ENCODE measurements at places on chromosomes 2 and 18. TPM values are rescaled to one million over a fixed set of nuclear protein-coding genes. Genes with fewer than 3 reads are reported as not detected.

GAREM1 gene
- 8.7 TPM for total RNA-seq

SCLY gene
- 44.0 TPM for total RNA-seq

DNA sequence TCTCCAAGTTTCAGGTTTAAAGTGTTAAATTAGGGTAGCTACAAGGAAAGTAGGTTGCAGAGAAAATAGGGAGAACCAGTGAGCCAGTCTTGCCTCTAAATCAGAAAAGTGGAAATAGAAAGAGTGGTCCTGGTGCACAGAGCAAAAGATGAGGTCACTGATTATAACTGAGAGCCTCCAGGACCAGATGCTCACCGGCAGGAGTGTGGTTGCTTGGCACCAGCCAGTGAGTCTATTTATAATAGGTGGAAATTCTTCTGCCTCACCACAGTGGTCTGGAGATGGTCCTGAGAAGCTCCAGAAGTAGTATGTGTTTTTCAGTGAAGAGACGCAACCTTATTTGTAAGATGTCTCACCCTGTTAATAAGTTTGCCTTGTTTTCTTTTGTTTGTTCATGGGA, 373.9 kb upstream of the KCNJ3 start:
- no peak for DNase-seq
- no peak overlapping the region for H3K27ac ChIP-seq
- H3K4me3 ChIP-seq = no peak overlapping the region
- no peaks in the 10 kb centered on the region for H3K4me1 ChIP-seq

FAM237A gene
- not detected for total RNA-seq

DNA sequence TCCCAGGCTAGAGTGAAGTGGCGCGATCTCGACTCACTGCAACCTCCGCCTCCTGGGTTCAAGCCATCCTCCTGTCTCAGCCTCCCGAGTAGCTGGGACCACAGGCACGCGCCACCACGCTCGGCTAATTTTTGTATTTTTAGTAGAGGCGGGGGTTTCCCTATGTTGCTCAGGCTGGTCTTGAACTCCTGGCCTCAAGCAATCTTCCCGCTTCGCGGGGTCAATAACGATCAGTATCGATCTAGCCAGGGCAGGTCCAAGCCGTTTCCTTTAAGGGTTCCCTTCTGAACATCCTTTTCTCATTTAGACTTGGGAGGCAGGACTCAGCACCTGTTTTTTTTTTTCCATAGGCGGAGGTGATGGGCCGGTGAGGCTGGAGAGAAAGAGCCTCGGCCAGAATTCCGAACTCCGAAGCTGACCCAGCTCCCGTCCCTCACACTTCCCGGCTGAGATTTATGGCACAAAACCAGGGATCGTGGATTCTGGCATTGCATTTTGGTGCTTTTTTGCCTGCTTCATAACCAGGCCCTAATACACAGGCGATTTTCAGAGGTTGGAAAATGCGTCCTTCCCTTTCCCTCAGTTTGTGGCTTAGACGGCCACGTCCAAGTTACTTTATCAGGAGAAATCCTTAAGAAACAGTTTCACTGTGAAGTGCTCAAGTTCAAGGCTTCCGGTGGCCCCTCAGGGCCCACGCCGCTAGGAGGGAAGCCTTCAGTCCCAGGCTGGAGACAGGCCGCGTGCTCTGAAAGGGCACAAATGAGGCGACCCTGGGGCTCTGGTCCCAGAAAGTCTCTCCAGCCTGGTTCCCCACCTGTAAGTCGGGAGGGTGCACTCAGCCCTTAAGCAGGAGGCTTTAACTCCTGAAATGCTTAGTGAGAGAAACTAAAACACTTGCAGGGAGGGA, 998 bp upstream of the SLC66A3 start:
- H3K36me3 ChIP-seq = no peaks in the 10 kb centered on the region
- peaks cover 2% of the 10 kb centered on the region for H3K4me1 ChIP-seq
- DNase-seq = no peak
- H3K27me3 ChIP-seq = no peaks in the 10 kb centered on the region
- peak overlapping the region; percentile 79 for H3K4me3 ChIP-seq
- peak overlapping the region; percentile 48 for H3K27ac ChIP-seq

GRCh38 chr2:176135035-176135440, 5.5 kb downstream of the HOXD8 start:
- peaks cover 65% of the 10 kb centered on the region for H3K27me3 ChIP-seq
- peaks cover 2% of the 10 kb centered on the region for H3K4me1 ChIP-seq
- no peak overlapping the region for H3K27ac ChIP-seq
- no peak for DNase-seq

EHD3 gene
- 11.5 TPM for total RNA-seq

DNA sequence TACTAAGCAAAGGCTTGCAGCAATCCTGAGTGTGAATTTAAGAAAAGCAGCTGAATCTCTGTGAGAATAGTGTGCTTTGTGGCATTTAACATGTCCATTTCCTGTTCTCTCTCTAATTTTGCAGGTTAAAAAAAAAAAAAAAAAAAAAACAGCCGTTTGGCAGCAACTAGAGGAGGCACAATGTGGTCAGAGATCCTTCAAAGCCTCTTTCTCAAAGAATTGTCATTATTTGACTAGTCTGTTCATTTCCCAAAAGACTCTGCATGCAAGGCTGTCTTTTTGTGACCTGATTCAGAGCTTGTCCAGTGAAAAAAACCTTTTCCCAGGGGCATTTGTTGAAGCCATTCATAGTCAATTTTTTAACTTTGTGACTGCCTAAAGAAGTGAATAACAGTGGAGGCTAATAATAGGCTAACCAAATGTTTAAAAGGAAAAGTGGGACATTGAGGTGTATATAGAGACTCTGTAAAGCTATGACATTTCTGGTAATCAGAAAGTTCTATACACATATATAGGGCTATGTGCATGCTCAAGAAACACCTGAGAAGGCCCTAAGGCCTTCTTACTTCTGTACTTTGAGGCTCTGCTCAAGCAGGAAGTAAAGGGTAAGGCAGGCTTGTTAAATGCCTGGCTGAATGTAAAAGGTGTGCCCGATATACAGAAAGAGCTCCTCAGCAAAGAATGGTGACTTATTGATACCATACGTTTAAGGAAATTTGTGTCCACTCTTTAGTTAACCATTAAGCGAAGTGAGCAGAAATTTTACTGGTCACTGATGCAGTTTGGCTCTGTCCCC, 289.6 kb upstream of the RAB6C start:
- H3K4me3 ChIP-seq = no peak overlapping the region
- H3K27me3 ChIP-seq = no peaks in the 10 kb centered on the region
- peaks cover 24% of the 10 kb centered on the region for H3K36me3 ChIP-seq
- no peak overlapping the region for H3K27ac ChIP-seq
- no peaks in the 10 kb centered on the region for H3K4me1 ChIP-seq

GPR75 gene
- total RNA-seq = 5.6 TPM

DNA sequence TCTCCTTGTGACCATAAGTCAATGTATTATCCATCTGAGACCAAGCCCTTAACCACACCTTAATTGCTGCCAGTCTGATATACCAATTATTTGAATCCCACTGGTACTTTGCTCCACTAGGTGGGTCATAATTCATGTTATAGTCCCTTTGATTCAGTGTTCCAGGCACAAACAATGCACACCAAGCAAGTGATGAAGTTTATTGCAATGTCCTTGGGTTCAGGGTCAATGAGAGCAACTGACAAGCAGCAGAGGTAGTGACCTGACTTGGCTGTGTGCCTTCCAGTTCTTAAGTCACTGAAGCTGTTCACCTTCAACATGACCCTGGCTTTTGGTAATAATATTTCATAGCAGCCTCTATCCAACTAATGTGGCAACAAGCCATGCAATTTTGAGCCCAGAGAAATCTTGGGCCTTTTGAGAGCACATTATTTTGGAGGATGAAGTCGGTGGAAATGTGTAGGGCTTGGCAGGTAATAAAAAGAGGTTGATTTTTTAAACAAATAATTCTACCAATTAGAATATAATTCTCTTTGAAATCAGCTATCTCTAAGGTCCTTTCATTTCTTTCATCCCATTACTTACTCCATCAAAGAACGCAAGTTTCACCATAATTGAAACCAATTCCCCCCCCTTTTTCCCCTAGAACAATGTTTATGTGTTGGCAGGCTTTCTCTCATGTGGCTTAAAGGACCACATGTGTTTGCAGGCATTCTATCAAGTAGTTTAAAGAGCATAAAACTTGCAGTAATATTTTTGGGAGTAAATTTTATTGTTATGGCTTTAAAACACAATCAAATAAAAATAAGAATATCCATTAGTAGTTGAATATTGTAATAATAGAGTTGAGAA, 3.1 kb upstream of the CPO start:
- H3K27ac ChIP-seq = no peak overlapping the region
- DNase-seq = no peak
- H3K36me3 ChIP-seq = peaks cover 4% of the 10 kb centered on the region
- no peaks in the 10 kb centered on the region for H3K4me1 ChIP-seq
- H3K27me3 ChIP-seq = peaks cover 3% of the 10 kb centered on the region
- H3K4me3 ChIP-seq = no peak overlapping the region

DNA sequence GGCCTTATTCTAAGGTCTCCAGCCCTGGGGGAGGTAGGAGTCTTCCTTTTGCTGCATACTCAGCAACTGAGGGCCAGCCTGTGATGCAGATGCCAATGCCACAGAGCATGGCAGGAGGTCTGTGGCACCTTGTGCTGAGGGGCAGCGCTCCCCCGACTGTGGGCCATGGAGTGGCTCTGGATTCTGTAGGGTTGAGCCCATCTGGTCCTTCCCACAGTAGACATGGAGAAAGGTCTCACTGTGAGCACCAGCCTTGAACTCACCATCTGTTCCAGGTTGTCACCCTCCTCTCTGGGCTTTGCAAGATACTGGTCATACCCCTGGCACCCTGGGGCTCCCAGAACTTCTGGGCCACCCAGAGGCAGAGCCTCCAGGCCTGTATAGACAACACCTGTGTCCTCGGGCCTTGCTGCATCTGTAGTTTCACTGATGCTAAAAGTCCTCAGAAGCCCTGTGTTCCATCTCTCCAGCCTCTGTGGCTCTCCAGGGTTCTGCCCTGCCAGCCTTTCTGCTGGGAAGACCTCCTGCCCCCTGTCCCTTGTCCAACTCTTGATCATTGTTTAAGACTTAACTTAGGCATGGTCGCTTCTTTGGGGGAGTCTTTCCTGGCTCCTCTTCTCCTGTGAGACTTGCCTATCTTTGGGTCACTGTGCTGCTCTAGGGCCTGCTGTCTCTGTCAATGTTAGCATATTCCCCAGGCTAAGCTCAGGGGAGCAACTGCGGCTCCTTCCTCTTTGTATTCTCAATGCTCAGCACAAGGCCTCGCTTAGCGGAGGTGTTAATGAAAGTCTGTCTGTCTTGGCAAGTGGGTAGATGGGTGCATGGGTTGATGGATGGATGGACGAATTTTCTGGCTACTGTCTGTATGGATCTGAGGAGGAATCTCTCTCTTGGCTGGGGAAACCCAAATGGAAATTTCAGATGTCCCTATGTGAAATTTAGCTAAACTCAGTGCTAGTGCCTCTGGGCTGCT, 160.9 kb downstream of the DYSF start:
- no peaks in the 10 kb centered on the region for H3K36me3 ChIP-seq
- H3K4me1 ChIP-seq = peaks cover 2% of the 10 kb centered on the region
- H3K4me3 ChIP-seq = no peak overlapping the region
- no peak overlapping the region for H3K27ac ChIP-seq

RAPGEF4 gene
- total RNA-seq = 8.7 TPM

MYOM1 gene
- total RNA-seq = 1.3 TPM

DNA sequence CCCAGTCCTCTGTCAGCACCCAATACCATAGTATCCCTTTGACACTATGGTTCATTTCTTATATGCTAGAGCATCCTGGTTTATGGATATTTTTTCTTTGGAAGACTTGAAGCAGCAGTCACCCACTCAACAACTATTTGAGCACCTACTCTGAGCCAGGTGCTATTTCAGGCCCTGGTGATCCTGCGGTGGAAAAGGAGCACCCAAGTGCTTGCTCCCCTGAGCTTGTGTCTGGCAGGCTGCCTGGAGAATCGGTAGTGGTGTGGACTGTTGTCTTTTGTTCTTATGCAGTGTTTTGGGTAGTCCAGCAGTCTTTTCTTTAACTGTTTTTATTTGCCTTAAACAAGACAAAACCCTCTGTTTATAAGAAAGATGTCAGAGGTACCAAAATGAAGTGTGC, 28.9 kb downstream of the NCK2 start:
- H3K4me1 ChIP-seq = peaks cover 50% of the 10 kb centered on the region
- peak overlapping the region; percentile 72 for H3K27ac ChIP-seq
- H3K4me3 ChIP-seq = peak overlapping the region; percentile 57
- no peaks in the 10 kb centered on the region for H3K27me3 ChIP-seq
- no peak for DNase-seq

DNA sequence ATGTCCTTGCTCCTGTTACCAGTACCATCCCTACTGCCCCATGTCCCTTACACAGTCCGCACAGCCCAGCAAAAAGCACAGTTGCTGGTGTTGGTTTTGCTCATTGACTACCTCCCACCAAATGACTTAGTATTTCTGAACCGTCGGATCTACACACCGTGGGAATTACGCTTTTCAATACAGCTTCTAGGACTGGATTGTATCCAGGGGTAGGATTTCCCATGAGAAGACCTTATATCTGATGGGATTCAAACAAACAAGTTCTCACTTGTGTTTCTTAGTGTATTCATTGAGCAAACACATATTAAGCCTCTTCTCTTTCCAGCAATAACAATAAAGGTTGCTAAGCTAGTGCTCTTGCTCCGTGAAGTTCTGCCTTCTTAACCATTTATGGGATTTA, 25.8 kb downstream of the TRAPPC12 start:
- peak overlapping the region; percentile 33 for H3K27ac ChIP-seq
- DNase-seq = no peak
- H3K4me1 ChIP-seq = peaks cover 31% of the 10 kb centered on the region
- peaks cover 4% of the 10 kb centered on the region for H3K27me3 ChIP-seq

DNA sequence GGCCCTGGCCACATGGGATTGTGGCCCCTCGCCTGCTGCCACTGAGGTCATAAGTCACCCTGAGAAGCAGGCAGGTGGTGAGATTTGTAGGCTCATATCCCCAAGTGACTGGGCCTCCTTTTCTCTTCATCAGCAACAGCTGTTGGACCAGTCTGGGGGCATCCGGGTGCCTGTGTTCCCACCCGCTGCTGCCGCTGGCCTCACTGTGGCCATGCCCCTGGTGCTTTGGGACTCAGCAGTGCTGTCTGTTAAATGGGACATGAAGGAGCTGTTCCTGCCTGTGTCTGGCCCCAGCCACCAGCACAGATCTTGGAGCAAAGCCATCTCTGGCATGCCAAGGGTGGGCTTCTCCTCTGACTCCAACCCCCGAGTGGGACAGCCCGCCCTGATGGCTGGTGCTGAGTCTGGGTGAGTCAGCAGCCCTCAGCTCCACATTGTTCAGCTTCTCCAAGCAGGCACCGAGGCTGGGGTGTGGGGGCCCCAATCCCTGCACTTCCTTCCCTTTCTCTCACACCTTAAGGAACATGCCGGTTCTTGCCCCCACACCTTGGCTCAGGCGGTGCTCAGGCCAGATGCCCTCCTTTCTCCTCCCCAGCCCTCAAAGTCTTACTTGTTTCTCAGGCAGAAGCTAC, 207.9 kb downstream of the GLI2 start:
- DNase-seq = no peak
- H3K27me3 ChIP-seq = peaks cover 6% of the 10 kb centered on the region
- no peak overlapping the region for H3K4me3 ChIP-seq
- H3K27ac ChIP-seq = no peak overlapping the region
- peaks cover 15% of the 10 kb centered on the region for H3K4me1 ChIP-seq

OTOS gene
- total RNA-seq = not detected

DNA sequence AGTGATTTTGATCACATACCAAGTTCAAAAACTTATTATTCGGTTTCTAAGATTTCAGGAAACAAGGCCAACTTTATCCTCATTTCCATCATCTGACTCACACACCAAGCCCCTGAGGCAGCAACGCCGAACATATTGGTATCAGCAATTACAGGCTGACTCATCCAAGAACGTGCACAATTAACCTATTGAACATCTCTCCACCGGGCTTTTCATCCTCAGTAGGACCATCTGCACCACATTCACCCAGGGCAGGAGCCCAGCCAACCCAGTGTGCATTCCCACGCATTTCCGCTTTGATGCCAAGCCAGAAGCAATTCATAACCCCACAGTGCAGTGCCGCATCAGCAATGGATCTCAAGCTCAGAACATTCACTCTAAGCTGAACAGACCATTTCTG, 52.9 kb downstream of the SCG2 start:
- peak overlapping the region; percentile 88 for H3K27ac ChIP-seq
- peak; percentile 12 for DNase-seq
- H3K4me3 ChIP-seq = no peak overlapping the region
- H3K27me3 ChIP-seq = peaks cover 8% of the 10 kb centered on the region

Data from glutamatergic neuron (in vitro differentiated cells).